Effector CD8-positive, alpha-beta T cell (primary cell): ENCODE measurements at places on chromosomes 1 and 21.

- no peak for DNase-seq
These were observed 1512.2 kb downstream of the KCNT2 start for GRCh38 chr1:195096051-195096521.

DNA sequence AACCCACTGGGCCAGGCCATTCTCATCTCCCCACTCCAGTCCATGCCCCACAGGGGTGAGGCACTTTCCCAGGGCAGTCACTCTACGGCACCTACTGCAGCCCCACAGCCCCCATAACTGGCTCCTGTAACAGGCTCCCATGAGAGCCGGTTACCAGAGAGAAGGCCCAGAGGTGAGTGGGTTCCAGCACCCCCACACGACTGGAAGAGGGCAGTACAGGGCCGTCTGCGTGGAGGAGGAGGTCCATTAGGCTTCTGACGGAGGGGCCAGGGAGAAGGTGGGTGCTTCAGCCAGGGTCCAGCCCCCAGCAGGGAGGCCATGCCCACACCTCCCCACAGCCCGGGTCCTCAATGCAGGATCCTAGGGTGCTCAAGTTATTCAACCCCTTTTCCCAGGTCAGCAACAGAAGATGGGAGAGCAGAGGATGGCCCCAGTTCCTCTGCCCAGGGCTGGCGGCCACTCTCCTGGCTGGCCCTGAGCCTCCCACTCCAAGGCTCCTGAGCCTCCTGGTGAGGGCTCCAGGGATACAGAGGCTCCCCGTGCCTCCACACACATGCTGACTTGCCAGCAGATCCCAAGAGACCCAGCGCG, 1.6 kb downstream of the ACAP3 start:
- DNase-seq = no peak

GRCh38 chr1:75136195-75136815, 2.1 kb downstream of the LHX8 start:
- no peak for DNase-seq

GRCh38 chr1:198153103-198153502, 3.7 kb upstream of the NEK7 start:
- DNase-seq = no peak
